ENCODE measurements at places on chromosomes 5 and 9.

- DNase-seq = no peak
Observed at GRCh38 chr5:81950996-81951395, 20.8 kb upstream of the ATG10 start.

DNA sequence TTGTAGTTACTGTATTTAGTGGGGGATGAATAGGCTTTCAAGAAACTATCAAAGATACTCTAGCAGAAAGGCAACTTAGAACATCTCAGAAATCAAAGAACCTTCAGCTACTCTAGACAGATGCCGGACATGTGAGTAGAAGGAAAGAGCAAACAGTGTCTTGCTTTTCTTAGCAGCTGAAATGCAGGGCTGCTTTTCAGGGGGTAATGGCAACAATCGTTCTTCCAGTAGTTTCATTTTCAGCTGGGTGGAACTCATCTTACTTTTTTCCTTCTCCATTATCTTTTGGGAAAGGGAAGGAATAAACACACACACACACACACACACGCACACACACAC lies 281.6 kb downstream of the CRB2 start:
- DNase-seq = no peak

- peak; percentile 92 for DNase-seq
Observed at GRCh38 chr9:3525836-3526164, at the start of gene RFX3. RFX3 (minus strand) TSS chr9:3526001; CDS start chr9:3395588, 130,413 bp downstream.

- DNase-seq = no peak
Observed at GRCh38 chr5:137304226-137304874, 194.8 kb downstream of the SPOCK1 start.

DNA sequence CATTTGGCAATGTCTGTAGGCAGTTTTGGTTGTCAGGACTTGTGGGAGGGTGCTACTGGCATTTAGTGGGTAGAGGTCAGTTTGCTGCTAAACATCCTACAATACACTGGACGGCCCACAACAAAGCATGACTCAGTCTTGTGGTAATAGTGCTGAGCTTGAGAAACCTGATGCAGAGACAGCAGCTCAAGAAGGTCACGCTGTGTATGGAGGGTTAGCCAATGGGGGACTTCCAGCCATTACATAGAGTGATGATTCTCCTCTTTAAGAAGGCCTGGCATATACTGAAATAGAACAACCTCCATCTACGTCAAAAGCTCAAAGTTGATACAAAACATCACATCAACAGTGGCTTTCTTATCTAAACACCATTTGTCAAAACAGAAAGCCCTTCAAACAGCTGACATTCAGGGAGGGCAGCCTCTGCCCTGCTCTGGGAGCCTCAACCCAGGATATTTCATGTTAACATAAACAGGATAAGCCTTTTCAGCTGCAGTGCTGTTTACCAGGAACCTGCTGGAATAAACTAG lies 143.0 kb downstream of the GPBP1 start:
- DNase-seq = peak; percentile 12

GRCh38 chr9:127979333-127980059 lies 1.3 kb downstream of the EEIG1 start:
- peak; percentile 42 for DNase-seq

GRCh38 chr9:84621811-84622210 lies 47.7 kb upstream of the NTRK2 start:
- DNase-seq = no peak

DNA sequence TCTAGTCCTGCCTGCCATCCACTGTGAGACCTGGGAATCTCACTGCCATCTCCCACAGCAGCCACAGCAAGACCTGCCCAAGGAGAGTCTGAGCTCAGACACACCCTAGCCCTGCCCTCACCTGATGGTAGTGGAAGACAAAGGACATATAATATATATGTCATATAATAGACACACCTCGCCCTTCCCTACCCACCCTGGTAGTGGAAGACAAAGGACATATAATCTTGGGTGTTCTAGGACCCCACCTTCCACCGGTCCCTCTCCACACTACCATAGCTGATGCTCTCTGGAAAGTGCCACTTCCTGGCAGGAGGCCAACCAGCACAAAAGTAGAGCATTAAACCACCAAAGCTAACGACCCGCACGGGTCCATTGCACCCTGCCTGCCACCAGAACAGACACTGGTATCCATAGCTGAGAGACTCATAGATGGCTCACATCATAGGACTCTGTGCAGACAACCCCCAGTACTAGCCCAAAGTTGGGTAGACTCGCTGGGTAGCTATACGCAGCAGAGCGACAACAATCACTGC lies 545.6 kb downstream of the CAAP1 start:
- no peak for DNase-seq

DNA sequence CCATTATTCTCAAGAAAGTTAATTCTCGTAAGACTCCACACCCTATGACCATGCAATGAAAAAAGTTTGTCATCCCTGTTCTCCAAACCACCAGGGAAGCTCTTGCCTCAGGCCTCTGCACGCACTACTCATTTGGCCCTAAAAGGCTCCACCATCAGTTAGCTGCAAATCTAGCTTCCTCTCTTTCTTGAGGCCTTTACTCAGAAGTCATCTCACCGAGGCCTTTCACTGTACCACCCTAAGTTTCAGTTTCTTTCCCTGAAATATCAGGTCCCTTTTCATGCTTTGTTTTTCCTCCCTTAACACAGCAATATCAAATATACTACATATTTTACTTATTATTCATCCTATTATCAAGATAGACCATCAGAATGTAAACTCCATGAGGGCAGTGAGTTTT lies 39.1 kb downstream of the OXCT1 start:
- no peak for DNase-seq

- DNase-seq = no peak
Observed at GRCh38 chr5:29379619-29380018, 1813.9 kb upstream of the CDH6 start.

DNA sequence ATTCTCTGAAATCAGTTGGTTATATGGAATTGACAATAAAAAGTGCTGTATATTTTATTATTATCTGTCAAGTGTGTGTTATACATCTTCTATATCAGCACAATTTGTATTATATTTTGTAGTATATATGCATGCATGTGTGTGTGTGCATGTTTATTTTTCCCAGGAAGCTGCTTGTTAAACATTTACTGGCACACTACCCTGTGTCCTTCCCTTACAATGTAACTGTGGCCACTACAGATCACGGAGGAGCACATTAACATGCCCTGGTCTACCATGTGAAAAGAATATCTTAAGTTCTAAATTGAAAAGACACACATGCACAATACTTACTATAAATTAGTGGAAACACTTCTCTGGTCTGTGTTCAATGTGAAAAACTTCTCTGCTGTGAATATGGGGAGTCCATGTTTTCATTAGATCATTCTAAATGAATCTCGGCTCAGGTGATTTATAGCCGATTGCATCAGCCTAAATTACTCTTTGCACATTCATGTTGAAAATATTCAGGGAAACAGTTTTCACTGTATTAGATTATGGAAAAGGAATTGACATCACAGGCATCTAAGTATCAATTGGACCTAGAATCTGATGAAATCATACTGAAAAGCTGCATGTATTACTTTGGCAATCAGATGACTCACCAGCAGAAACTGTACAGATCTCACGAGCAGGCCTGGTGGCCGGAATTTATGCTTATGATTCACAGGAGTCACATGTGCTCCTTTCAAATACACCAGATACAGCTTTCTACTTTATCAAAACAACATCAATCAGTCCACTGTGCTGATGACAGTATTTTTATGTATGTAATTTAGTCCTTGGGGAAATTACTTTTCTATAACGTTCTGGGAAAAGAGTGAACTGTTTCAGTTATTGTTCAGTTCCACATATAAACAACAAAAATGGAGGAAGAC lies 39.4 kb downstream of the LURAP1L start:
- no peak for DNase-seq

DNA sequence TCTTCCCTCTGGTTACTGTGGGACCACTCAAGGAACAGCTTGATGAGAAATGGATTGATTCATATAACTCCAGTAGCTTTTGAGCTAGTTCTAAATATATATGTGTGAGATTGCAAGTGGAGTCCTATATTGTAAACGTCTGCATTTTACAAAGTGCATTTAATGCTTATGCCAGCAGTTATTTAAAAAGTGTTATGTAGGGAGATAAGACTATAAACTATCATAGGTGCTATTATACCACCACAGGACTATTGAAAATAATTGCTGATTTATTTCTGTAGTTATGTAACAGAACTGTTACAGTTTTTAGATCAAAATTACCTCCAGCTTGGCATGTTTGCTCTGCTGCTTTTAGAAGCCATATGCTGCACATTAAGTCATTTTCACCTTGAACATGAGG lies 36.2 kb downstream of the PTCD2 start:
- DNase-seq = no peak

DNA sequence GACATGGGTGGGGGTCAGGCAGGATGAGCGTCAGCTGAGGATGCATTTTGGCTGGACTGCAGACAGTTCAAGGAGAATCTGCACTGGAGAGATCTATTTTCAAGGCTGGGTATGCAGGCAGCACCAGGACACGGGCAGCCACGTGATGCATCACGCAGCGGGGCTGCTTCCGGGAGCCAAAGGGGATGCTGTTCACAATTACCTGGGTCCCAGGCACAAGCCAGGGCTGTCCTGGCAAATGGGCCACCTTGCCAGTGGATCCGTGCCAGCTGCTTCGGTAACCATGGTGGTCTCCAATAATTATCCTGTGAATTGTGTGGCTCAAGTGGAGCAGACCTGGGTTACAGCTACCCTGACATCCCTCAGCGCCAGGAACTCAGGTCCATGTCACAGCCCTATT lies 17.5 kb downstream of the DBH start:
- no peak for DNase-seq

DNA sequence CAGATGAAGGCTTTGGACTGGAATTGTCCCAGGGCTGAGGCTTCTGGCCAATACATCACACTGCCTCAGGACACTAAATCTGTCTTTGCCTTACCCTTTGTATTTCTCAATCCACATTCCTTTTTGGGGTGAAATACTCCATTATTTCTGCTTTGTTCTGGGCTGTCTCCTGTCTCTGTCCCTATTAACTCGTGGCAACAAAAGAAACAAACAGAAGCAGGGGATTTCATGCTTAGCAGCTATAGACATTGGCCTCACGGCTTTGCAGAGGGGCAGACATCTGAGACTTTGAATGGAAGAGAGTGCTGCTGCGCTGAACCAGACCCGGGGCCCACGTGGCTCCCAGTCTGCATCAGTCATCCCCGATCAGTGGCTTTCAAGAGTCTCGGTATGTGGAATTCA lies 129.7 kb downstream of the ARL15 start:
- DNase-seq = no peak

DNA sequence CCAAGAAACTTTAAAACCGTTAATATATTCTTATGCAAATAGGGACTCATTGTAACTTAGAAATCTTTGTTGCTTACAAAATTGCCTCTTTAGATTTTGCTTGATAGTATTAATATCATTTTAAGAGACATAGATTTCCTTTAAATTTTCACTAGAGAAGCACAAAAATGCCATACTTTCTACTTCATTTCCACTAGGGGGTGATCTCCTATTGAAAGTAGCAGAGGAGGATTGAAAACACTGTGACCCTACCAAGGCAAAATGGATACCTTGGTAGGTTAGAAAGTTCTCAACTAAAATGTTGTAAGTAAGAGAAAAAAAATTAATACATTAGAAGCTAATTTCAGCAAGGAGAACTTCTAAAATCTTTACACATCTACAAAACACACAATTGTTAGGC lies 204.9 kb downstream of the CHSY3 start:
- no peak for DNase-seq

- no peak for DNase-seq
Observed at GRCh38 chr9:90772386-90772785, 29.2 kb upstream of the SYK start.
